ENCODE measurements at places on chromosomes 5 and 9.

DNA sequence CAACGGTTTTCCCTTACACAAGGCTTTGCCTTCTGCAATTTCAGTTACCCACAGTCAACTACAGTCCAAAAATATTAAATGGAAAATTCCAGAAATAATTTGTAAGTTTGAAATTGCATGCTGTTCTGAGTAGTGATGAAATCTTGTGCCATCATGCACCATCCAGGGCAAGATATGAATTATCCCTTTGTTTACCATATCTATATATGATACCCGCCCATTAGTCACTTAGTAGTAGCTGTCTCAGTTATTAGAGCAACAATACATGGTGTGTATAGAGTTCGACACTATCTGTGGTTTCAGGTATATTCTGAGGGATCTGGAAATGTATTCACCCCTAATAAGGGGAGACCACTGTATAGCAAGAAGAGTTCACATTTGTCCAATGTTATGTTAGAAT is 29.4 kb downstream of the ERBIN start:
- no peak for DNase-seq

- no peak for DNase-seq
Observed at GRCh38 chr5:174381241-174381640, 335.7 kb downstream of the NSG2 start.

DNA sequence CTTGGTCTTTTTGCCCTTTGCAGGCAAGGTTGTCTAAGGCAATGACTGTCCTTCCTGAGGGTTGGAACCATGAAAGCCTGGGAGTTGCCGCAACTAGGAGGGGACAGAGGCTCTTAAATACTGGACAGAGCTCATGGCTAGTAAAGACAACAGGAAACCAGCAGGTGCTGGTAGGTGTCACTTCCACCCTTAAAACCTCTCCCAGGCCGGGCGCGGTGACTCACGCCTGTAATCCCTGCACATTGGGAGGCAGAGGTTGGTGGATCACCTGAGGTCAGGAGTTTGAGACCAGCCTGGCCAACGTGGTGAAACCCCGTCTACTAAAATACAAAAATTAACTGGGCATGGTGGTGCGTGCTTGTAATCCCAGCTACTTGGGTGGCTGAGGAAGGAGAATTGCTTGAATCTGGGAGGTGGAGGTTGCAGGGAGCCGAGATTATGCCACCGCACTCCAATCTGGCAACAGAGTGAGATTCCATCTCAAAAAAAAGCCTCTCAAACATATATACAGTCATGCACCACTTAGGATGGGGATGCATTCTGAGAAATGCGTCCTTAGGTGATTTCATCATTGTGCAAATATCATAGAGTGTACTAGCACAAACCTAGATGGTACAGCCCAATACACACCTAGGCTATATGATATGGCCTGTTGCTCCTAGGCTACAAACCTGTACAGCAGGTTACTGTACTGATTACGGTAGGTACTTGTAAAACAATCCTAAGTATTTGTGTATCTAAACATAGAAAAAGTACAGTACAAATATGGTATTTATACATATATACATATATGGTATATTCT is 102.7 kb downstream of the HSPA4 start:
- no peak for DNase-seq

- DNase-seq = no peak
Observed at GRCh38 chr5:138702166-138703077, 50.8 kb upstream of the CTNNA1 start.

- no peak for DNase-seq
Observed at GRCh38 chr5:1390333-1390732, 45.4 kb upstream of the CLPTM1L start.

- no peak for DNase-seq
Observed at GRCh38 chr9:14981291-14981950, 71.2 kb upstream of the FREM1 start.

GRCh38 chr5:31066655-31067328 is 126.7 kb upstream of the CDH6 start:
- DNase-seq = no peak

Measured in D721Med (cell line).